ENCODE measurements at places on chromosomes 5 and 9. TPM values are rescaled to one million over a fixed set of nuclear protein-coding genes. Genes with fewer than 3 reads are reported as not detected.

Gene BHMT2
- total RNA-seq, result 0.45 TPM

DNA sequence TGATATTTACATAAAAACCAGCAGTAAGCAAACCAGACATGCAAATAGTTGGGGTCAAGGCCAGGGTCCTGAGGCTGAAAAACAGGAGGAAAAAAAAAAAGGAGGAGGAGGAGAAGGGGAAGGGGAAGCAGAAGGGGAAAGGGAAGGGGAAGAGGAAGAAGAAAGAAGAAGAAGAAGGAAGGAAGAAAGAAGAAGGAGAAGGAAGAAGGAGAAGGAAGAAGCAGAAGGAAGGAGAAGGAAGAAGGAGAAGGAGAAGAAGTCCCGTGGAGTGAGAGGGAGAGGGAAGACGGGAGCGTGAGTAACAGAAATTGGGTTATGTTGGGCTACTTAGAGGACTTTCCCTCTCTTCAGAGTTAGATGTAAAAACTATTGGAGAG, 24.6 kb upstream of the NSG2 start:
- no peak for DNase-seq

Gene GAPT
- total RNA-seq, result not detected

GRCh38 chr5:36648426-36648825, 42.0 kb downstream of the SLC1A3 start:
- no peak for DNase-seq

- no peak for DNase-seq
These were observed 24.4 kb upstream of the RNF38 start for GRCh38 chr9:36424289-36425055.

DNA sequence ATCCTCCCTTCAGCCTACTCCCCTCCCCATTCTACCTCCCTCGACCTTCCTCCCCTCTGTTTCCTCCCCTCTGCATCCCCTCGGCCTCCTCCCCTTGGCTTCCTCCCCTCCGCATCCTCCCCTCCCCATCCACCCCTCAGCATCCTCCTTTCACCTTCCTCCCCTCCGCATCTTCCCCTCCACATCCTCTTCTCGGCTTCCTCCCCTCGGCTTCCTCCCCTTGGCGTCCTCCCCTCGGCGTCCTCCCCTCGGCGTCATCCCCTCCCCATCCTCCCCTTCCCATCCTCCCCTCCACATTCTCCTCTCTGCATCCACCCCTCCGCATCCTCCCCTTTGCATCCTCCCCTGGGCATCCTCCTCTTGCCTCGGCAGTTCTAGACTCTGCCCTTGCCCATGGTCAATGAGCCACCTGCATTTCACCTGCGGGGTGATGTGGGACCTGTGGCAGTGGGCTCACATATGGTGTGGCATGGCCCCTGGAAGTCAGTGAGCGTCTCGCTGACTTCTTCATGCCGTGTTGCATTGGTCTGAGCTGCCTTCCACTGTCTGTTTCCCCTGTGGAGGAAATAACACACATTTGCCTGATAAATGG, 113.0 kb downstream of the WNK2 start:
- DNase-seq, result no peak

DNA sequence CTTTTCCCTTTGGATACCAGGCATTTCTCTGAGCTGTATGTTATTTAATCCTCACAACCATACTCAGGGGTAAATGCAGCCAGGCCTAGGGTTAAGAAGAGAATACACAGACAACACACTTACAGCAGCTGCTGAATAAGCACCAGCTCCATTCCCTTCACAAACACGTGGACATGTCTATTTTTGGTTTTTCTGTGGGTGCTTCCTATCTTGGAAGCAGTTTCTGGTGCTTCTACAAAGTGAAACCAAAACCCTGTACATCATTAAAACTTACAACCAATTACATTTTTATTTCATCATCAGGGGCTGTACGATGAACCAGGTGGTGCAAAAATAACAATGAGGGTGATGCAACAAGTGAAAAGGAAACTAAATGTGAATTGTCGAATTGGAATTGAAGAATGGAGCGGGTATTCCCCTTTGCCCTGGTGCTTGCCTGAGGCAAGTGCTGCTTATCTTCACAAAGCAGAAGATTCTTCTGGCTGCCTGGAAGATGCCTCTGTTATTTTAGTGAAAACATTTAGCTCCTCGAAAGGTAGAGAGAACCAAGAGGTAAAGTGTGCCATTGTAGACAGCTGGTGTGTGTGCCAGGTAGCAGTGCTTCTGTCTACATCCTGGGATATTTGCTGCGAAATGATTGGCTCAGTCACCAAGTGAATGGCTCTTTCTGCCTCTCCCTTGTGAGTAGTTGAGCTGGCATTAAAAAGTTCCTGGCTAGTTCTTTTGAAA, 18.6 kb upstream of the IFNB1 start:
- DNase-seq, result peak; percentile 60
